Activated CD4-positive, alpha-beta T cell treated with anti-CD3 and anti-CD28 coated beads, Interleukin-2, amount 50 U/mL, for 1 hour (primary cell): ENCODE measurements at places on chromosomes 2 and 18.
A peak's percentile ranks its signal among the peaks of the same experiment; 100 is the strongest.

DNA sequence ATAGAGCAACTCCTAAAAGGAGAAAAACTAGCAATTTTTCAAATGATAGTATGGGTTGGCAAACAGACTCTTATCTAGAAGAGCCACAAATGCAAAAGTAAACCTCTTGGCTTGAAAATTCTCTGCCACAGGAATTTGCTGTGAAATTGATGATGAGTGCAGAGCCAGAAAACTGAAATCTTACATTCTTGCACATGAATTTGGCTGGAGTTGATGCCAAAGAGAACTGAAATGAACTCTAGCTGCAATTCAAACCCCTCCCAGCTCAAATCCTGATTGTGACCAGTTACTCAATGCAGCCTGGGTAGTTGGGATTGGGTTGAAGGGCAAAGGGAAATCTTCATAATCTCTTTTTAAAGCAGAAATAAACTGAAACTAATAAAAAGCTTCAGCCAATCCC, 266.6 kb downstream of the PDE11A start:
- no peak for DNase-seq

GRCh38 chr2:45944074-45944473, 292.6 kb downstream of the PRKCE start:
- DNase-seq: no peak

GRCh38 chr2:197309691-197310231, 819 bp downstream of the ANKRD44 start:
- DNase-seq: peak; percentile 44

GRCh38 chr18:46070815-46071652, 1.0 kb downstream of the PSTPIP2 start:
- DNase-seq: no peak

- no peak for DNase-seq
Observed at GRCh38 chr2:42752314-42752713, 11.6 kb downstream of the OXER1 start.

GRCh38 chr18:70021498-70021897, 73.8 kb upstream of the CD226 start:
- DNase-seq: no peak

DNA sequence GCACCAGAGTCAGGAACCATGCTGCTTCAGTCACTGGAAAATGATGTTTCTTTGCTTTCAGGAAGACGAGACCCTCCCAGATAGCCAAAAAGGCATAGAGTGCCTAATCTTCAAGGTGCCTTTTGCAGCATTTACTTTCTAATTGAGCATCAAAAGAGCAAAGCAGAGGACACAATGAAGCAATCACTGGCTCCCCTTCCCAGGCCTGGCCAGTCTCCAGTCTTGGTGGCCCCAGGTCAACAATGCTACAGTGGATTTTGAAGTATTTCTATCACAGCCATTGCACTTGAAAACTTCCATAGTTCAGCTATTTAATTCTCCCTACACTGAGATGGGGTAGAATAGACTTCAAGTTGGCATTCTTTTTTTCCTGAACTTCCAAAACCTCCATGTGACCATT, 15.4 kb downstream of the ZBTB7C start:
- no peak for DNase-seq

- no peak for DNase-seq
Observed at GRCh38 chr2:78540255-78540654, 485.2 kb upstream of the REG3G start.

DNA sequence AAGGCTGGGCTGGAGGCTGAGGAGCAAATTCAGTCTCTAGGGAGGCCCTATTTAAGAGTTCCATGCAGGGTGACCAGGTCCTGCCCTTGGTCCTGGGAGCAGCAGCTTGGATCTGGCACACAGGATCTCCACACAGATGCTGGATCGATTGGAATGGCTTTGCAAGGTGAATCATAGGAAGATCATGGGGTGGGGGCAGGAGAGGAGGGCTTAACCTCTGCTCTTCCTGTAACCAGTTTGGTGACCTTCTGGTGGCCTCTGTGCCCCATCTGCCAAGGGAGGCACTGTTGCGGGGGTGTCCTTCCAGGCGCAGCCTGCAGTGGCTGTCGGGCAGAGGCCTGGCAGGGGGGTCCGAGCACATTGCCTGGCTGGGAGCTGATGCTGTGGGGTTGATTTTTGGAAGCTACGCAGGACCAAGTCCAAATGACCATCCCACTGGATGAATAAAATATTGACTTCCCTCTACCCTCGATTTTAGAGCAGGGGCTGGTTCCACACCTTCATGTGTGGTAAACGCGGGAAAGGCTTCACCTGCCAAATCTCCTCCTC, 79.7 kb downstream of the EDAR start:
- DNase-seq: no peak

- no peak for DNase-seq
Observed at GRCh38 chr2:18803141-18803939, 214.0 kb upstream of the NT5C1B start.

DNA sequence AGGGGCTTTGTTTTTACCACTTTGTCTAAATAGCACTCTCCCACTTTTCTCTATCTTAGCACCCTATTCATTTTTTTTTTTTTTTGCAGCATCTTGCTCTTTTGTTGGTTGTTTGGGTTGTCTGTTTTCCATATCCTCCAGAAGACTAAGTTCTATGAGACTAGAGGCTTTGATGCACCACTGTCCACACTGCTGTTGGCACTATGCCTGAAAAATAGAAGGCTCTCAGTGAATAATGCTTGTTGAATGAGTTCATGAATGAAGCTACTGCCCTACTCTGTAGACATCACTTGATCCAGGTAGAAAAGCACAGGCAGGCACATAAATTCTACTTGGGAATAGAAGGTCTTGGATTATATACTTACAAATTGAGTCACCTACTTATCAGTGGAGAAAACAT, 7.3 kb downstream of the IL1A start:
- no peak for DNase-seq

GRCh38 chr2:31765078-31765945, 184.6 kb upstream of the SRD5A2 start:
- DNase-seq: no peak

GRCh38 chr2:127386246-127386645, 1.5 kb downstream of the MAP3K2 start:
- no peak for DNase-seq

DNA sequence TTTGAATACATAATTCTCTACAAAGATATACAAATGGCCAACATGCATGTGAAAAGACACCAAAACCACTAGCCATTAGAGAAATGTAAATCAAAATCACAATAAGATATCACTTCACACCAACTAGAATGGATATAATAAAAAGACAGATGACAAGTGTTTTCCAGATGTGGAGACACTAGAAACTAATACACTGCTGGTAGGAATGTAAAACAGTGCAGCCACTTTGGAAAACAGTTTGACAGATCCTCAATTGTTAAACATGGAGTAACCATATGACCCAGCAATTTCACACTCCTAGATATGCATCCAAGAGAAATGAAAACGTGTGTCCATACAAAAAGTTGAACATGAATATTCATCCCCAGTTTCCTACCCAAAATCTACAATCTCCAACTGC, 9.8 kb upstream of the RAB11FIP5 start:
- DNase-seq: no peak

DNA sequence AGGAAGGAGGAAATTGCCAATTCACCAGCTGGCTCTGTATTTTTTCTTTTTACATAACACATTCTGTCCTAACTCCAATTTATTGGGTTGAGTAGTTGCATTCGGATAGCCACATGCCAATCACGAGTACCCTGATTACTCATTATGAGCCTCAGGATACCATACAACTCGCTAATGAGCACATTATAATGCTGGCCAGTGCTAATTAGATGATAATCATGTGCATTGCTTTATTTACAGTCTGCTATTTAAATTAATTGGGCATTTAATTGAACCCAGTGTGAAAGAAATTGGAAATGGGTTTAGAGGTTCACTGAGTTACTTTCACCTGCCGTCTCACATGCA, 15.2 kb downstream of the G6PC2 start:
- no peak for DNase-seq

GRCh38 chr2:226098861-226099745, 699.6 kb downstream of the NYAP2 start:
- no peak for DNase-seq

- DNase-seq: no peak
Observed at GRCh38 chr2:204154863-204155262, 218.3 kb downstream of the ICOS start.

DNA sequence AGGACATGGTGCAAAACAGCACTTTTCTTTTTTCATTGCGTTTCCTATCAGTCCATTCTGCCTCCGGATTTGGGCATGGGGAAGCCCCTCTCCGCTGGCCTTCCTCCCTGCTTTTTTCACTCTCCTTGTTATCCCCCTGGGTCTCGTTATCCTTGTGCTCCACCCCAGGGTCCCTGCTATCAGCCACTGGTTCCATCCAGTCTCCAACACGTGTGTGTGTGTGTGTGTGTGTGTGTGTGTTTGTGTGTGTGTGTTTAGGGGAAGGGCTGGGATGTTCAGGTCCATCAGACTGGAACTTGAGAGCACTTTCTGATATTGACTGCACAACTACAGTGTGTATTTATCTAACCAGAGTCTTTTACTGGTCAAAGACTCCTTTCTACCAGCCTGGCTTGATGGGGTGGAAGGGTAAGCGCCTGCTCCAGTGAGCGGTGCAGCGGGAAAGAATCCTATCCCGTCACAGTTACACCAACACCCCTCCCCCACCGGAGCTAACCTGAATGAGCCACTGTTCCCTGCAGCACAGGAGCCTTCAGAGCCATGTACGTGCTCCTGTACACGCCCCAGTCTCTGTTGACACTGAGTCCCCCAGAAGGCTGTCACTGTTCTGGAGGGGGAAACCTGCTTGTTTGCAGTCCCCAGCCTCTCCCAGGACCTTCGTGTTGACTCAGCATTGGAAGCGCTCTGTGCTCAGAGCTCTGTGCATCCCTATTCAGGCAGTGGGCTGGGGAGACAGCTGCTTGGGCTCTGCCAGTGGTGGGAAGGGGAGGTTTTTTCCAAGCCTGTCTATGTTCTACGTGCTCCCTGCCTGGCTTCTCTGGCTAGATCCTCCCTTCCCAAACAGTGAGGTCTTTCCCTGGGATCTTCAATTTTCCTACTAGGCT, 4.6 kb downstream of the INHA start:
- no peak for DNase-seq

DNA sequence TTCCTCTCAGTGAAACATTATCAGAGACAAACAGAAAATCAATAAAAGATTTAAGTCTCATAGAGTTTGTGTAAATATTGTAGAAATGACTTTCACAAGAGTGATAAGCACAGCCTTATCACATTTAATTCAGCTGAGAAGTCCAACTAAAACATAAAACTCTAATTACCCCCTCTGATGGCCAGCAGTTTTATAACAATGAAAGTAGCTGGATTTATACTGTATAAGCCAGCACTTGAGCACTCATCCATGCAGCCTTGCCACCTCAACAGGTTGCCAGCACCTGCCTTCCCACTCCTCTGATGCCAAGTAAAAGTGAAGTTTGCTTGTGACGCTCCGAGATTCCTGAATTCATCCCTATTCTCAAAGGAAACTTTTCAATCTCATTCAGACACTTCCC, 103.0 kb upstream of the STK39 start:
- no peak for DNase-seq

- DNase-seq: no peak
Observed at GRCh38 chr2:111702804-111703196, 181.2 kb downstream of the ANAPC1 start.

- no peak for DNase-seq
Observed at GRCh38 chr2:30985493-30986230, 152.6 kb downstream of the GALNT14 start.

GRCh38 chr2:85712336-85712735, 18.2 kb downstream of the GNLY start:
- no peak for DNase-seq

DNA sequence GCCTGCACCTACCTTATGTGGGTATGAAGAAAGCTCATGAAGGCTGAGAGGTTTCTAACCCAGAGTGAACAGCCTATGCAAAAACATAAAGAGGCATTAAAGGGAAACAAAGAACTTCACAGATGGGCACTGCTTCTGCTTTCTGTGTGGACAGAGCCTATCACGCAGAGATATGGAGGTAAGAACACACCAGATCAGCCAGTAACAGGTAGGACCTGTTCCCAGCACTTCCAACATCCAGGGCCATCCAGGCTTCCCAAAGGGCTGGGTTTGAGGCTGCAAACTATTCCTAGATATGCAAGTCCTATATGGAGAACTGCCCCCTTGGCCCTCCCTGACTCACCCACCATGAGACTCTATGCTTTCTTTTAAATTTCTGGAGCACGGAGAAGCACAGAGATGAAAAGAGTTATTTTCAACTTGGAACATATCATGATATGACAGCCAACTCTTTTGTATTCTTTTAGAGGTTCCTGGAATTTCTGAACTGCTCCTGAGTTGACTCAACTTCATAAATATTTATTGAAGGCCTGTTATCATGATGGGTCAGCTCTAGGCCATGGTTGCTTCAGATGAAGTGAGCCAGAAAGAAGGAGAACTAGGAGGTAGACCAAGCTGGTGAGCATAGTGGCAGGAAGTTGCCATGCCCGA, 77.4 kb upstream of the PPP1CB start:
- no peak for DNase-seq

DNA sequence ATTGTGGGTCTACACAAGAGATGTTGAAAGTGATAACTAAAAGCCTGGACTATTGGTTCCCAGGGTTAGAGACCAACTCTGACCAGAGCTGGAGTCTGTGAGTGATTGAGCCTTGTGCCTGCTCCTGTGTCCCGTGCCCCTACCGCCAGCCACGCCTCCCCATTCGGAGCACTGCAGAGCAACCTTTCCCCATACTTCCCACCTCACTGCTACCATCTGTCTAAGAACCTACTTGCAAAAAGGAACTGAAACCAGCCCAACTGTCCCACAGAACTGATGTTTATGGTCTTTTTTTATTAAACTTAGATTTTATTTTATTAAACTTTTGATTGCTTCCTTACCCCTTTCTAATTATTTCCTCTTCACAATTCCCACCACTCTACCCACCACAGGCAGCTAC, 300.3 kb upstream of the MGAT5 start:
- no peak for DNase-seq

DNA sequence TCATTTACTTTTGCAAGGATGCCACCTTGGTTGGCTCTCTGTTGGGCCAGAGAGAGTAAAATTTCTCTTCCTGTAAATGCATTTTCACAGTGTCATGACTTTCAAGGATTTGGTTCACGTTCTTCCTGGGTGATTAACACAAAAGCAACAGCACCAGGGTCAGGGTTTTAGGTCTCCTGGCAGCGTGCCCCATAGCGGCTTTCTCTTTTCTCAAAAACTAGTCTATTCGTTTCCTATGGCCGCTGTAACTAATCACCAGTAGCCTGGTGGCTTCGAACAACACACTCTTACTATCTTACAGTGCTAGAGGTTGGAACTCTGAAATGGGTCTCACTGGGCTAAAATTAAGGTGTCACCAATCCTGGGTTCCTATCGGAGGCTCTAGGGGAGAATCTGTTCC, 56.3 kb upstream of the ACMSD start:
- DNase-seq: no peak
